Sigmoid colon (tissue), 7 donors: ENCODE measurements at places on chromosomes 4 and X. TPM values are rescaled to one million over a fixed set of nuclear protein-coding genes. Genes with fewer than 3 reads are reported as not detected.

DNA sequence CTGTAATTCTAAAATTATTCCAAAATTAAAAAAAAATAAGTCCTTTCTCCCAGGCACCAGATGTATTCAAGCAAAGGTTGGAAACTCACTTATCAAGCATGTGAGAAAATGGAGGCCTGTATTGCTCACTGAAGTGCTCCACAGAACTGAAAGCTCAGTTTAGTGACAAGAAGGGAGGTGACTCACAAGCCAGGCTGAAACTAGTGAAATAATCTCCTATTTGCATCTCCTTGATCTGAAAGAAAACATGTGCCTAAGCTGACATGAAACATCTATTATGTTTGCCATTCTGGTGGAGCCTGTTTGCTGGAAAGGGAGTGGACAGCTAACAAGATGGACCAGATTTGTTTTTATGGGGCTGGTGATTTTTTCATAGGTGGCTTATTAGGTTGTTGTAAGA is 54.0 kb upstream of the AMELX start:
- DNase-seq: no peak
- H3K36me3 ChIP-seq: no peaks in the 10 kb centered on the region
- no peak overlapping the region for H3K27ac ChIP-seq

DNA sequence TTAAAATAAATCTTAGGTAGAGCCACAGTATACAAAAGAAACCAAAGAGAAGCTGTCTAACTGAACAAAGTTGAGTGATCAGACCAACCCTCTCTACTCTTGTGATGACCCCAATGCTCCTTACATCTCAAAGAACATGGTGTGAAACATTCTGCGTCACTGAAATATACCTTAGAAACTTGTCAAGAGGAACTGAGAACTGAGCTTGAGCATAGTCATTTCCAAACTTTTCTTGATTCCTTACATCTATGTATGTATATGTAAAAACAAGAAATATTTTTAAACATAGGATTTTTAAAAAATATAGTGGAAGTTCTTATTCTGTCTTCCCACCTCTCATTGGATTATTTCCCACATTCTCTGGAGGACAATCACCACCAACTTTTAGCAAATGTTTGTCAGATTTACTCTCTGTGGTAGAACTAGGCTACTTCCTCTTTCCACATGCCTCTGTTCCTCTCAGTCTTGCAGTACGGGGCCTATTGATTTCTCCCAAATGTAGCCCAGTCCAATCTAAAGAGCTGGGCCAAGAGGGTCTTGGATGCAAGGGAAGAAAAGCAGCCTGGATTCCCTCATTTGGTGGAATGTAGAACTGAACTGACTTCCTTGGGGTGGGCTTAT is 98.2 kb upstream of the HHIP start:
- no peak overlapping the region for H3K27ac ChIP-seq
- no peak overlapping the region for H3K4me3 ChIP-seq
- H3K27me3 ChIP-seq: no peaks in the 10 kb centered on the region
- no peaks in the 10 kb centered on the region for H3K4me1 ChIP-seq

DNA sequence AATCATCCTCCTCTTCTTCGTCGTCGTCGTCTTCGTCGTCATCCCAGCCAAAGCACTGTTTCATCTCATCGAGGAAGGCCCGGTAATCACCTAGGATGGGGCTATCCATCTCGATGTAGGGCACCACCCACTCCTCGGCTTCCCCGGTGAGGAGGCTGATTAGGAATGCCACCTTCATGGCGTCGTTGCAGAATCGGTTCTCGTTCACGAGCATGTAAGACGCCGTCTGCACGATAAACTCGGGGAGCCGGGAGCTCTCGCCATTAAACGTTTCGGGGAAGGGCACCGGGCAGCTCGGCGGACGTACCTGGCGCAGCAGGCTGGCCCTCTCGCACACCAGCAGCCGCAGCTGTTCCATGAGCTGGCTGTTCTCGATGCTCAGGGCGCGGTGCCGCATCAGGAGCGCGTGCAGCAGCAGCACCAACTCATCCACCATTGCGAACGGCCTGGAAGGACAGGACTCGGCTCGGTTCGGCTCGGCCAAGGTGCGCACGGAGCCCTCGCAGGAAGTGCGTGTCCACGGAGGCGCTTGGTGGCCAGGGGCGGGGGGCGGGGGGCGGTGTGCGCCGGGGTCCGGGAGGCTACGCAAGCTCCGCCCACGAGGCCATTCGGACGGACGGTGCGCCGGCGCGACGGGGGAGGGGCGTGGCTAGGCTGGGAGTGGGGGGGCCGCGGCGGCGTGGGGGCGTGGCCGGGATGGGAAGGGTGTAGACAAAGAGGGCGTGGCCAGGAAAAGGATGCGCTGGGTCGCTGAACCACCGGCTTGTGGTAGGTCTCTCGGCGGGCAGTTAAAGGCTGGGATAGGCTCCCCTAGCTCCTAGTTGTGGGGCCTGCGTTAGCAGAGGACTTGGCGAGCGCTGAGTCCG is at the start of gene LDOC1:
TSS of gene LDOC1 (minus strand) at position 544 of the 866 bp plus-strand sequence. CDS start at position 436, 108 bp downstream.
- H3K27ac ChIP-seq: peak within 1 kb of the TSS; percentile 41
- no peaks in the 10 kb centered on the region for H3K36me3 ChIP-seq
- no peaks in the 10 kb centered on the region for H3K4me1 ChIP-seq
- peak within 1 kb of the TSS; percentile 56 for H3K4me3 ChIP-seq

DNA sequence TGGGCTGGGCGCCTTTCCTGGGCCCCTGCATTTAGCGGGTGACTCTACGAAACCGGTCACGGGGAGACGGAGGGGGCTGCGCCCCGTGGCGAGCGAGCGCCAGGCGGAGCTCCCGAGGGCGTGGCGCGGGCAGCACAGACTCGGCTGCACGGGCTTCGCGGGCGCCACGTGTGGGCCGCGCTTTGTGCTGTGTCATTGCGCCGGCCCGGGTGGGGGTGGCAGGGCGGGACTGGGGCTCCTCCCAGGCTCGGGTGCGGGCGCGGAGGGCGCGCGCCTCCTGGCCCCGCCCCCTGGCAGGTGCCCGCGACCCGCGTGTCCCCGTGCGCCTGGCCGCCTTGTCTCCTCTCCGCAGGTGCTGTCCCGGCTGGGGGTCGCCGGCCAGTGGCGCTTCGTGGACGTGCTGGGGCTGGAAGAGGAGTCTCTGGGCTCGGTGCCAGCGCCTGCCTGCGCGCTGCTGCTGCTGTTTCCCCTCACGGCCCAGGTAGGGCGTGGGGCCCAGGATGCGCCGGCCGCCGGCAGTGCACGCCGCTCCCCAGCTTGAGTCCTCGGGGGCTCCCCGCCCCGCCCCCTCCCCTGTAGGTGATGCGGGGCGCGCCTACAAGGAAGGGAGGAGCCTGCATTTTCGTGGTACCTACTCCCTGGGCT is 651 bp downstream of the UCHL1 start:
- H3K27me3 ChIP-seq: peaks cover 7% of the 10 kb centered on the region
- no peaks in the 10 kb centered on the region for H3K36me3 ChIP-seq
- no peak overlapping the region for H3K27ac ChIP-seq
- peak overlapping the region; percentile 36 for H3K4me3 ChIP-seq
- peak; percentile 70 for DNase-seq
- H3K4me1 ChIP-seq: peaks cover 14% of the 10 kb centered on the region

DNA sequence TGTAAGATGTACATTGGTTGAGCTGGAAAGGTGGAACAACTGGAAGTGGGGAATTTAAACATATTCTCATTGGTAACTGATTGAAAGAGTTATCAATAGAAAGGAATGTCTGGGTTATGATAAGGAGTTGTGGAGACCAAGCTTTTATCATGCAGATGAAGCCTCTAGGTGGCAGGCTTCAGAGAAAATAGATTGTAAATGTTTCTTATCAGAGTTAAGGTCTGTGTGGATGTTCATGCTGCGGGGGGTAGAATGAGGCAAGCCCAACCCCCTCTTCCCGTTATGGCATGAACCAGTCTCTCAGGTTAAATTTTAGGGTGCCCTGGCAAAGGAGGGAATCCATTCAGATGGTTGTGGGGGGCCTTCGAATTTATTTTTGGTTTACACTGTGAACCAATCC is 16.0 kb downstream of the ARSD start:
- H3K27me3 ChIP-seq: no peaks in the 10 kb centered on the region
- no peak for DNase-seq
- H3K4me3 ChIP-seq: no peak overlapping the region
- no peaks in the 10 kb centered on the region for H3K4me1 ChIP-seq
- H3K27ac ChIP-seq: no peak overlapping the region
- no peaks in the 10 kb centered on the region for H3K36me3 ChIP-seq

GRCh38 chrX:28590396-28590795 is 3.1 kb downstream of the IL1RAPL1 start:
- H3K36me3 ChIP-seq: no peaks in the 10 kb centered on the region
- H3K4me1 ChIP-seq: no peaks in the 10 kb centered on the region
- no peak overlapping the region for H3K27ac ChIP-seq
- no peaks in the 10 kb centered on the region for H3K27me3 ChIP-seq
- H3K4me3 ChIP-seq: no peak overlapping the region
- no peak for DNase-seq

DNA sequence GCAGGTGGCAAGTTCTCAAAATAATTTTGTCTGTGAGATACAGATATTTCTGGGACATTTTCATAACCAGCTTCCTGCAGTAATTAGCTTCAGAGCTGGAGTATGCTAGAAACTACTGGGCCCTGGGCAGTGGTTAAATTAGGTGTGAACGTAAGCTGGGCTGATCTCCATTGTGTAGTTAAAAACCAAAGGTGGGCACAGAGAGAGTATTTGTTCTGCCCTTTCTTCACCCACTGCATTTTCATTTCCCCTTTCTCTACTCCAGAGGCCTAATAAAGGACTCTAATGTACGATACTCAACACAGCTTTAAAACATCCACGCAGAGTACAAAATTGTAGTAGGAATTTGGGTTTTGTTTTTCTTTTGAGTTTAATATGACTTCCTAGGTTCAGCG is 252.7 kb downstream of the SPRY1 start:
- no peaks in the 10 kb centered on the region for H3K36me3 ChIP-seq
- H3K27ac ChIP-seq: peak overlapping the region; percentile 72
- no peak for DNase-seq
- no peak overlapping the region for H3K4me3 ChIP-seq
- no peaks in the 10 kb centered on the region for H3K27me3 ChIP-seq
- H3K4me1 ChIP-seq: no peaks in the 10 kb centered on the region

- H3K36me3 ChIP-seq: no peaks in the 10 kb centered on the region
- H3K27ac ChIP-seq: no peak overlapping the region
- no peak for DNase-seq
- no peaks in the 10 kb centered on the region for H3K27me3 ChIP-seq
These were observed 31.2 kb downstream of the PJA1 start for GRCh38 chrX:69133921-69134542.

DNA sequence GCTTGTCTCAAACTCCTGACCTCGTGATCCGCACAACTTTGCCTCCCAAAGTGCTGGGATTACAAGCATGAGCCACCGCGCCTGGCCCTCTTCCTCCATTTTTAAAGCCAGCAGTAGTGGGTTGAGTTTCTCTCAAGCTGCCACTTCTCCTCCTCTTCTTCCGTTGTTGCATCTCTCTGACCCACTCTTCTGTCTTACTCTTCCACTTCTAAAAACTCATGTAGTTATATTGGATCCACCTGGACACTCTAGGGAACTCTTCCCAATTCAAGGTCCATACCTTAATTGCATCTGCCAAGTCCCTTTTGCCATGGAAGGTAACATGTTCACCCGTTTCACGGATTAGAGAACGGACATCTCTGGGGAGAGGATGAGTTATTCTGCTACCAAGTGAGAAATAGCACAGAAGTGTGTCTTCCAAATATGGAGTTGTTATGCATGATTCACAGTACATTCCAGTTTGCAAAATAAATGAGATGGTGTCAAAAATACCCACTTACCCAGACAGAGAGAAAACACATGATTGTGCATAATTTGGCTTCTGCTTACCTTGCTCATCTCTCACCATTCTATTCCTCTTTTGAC is 51.8 kb downstream of the GBA3 start:
- DNase-seq: no peak
- H3K4me3 ChIP-seq: no peak overlapping the region
- H3K4me1 ChIP-seq: no peaks in the 10 kb centered on the region
- no peaks in the 10 kb centered on the region for H3K36me3 ChIP-seq

DNA sequence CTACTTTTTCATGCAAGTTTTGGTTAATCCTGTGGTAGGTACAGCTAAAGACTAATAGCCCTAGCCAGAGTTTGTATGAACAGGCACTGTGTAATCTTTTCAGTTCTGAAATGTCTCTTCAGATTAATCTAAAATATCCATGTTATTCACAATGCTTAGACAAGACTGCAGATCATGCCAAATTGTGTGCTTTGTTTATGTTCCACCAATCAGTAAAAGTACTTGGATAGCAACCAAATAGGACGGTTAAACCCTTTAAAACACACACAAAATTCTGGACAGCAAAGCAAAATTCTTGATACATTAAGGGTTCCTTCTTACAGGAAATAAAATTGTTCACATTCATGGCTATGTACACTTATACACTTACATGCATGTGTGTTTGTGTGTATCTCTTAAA is 139.1 kb downstream of the KLHL13 start:
- no peaks in the 10 kb centered on the region for H3K4me1 ChIP-seq
- H3K27me3 ChIP-seq: no peaks in the 10 kb centered on the region
- H3K36me3 ChIP-seq: no peaks in the 10 kb centered on the region
- DNase-seq: no peak
- no peak overlapping the region for H3K4me3 ChIP-seq

The LRCH2 gene
- total RNA-seq: 48.2 TPM

DNA sequence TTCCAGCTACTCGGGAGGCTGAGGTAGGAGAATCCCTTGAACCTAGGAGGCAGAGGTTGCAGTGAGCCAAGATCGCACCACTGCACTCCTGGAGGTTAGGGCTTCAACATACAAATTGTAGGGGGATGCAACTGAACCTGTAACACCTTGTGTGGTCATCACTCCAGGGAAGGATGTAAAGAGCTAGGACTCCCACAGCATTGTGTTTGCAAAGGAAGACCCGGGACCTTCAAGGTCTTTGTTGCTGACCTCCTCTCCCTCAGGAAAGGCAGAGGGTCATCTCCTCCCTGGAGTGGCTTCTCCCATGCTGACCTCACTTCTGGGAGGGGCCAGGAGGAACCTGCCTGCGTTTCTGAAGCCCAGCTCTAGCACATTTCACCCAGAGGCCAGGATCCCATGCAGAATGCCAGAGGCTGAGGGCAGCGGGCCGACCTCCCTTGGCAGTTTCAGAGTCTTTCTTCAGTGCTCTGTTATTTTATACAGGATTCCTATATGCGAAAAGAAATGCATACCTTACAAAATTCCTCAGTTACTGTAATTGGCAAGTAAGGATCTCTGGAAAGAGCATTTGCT is 80.2 kb downstream of the HTRA3 start:
- DNase-seq: peak; percentile 34
- no peak overlapping the region for H3K4me3 ChIP-seq
- H3K4me1 ChIP-seq: peaks cover 46% of the 10 kb centered on the region
- H3K27me3 ChIP-seq: no peaks in the 10 kb centered on the region
- H3K36me3 ChIP-seq: no peaks in the 10 kb centered on the region

The GDPD2 gene
- not detected for total RNA-seq
